ENCODE measurements at places on chromosomes 3 and 15.

DNA sequence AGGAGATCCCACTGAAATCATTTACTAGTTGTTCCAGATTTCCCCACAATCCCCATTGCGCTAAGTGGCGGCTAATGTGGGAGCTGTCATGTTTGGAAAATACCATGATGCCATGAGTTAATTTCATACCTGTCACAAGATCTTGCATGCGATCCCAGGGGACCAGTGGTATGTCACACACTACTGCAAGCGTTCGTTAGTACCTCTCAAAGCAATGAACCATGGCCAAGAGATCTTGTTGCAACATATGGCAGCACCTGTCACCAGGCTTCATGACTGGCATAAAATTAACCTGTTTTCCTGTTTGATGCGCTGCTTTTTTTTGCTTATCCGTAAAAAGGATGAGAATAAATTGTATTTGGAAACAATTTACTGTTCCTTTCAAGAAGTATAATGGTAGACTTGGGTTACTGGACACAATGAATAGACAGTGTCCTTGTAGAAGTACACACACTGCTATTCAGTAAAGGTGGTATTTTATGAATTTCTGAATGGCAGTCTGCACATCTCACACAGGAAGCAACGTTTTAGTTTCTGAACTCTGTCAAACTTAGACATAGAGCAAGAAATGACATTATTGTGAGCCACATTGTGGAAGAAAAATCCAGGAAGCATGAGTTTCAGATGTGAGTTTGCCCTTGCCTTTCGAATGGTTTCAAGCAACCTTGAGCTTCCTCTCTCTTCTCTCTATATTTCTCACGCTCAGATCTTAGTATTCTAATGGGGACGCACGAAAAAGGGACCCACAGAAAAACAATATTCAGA is 81.9 kb downstream of the CHL1 start:
- DNase-seq = no peak

DNA sequence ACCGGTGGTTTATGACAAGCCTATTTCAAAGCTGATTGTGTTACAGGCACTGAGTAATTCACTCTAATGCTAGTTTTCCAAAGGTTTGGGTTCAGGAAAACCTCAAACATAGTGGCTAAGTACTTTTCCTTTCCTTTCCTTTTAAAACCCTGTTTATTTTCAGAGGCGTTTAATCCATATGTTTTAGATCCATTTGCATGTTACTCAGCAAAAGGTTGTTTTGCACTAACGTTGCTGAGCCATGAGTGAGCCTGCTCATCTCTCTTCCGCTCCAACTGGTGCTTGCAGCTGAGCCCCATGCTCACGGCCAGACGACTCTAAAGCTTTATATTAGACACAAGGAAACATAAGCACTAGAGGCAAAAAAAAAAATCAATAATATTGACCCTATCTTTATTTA is 9.4 kb downstream of the CEMIP start:
- DNase-seq = peak; percentile 33

DNA sequence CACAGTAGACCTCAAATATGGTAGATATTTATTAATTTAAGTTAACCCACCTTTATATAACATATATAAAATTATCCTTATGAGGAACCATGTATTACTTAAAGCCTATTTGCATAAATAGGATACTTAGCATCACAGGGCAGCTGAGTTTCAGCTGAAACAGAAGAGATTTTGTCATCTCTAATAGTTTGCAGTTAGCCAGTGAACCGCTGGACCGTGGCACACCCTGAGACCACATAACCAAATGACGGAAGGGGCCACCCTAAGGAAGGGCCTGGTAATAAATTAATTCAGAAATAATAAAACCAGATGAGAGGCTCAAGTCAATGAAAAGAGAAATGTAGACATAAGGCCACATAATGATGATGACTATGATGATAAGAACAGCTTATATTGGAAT is 107.7 kb downstream of the MYO5A start:
- no peak for DNase-seq

GRCh38 chr3:4419386-4419785 is 47.7 kb downstream of the SUMF1 start:
- DNase-seq = no peak

DNA sequence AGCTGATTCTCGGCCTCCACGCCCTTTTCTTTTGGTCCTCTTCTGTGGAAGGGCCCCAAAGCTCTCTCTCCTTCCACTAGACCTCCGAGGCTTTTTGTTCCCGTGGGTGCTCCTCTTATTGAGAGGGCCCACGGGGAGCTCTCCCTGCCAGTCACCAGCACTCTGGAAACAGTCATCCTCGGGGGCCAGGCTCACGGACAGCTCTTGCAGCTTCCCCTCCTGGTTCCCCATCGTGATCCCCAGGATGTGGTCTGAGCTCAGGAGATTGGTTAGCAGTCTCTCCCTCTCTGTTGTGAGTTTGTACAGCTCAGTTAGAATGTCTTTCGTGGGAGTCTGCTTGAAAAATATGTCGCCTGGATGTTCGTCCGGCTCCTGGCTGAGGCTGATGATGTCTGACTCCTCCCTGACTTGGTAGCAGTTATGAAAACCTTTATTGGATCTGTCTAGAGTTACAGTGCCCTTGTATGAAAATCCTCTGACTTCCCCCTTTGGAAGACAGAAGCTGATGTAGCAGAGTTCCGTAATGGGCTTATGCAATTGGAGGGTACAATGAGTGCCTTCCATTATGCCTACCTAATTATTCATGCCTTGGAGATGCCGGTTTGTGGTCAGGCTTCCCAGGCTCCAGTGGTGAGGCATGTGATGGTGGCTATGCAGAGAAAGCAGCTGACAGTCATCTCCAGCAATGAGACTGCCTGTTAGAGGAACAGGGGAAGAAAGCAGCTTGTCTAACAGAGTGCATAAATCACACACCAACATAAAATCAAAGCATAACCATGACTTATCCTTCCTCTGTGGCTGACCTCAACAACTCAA is 40.0 kb downstream of the FMN1 start:
- peak; percentile 29 for DNase-seq

GRCh38 chr15:27485265-27485664 is 514.3 kb downstream of the GABRG3 start:
- no peak for DNase-seq

DNA sequence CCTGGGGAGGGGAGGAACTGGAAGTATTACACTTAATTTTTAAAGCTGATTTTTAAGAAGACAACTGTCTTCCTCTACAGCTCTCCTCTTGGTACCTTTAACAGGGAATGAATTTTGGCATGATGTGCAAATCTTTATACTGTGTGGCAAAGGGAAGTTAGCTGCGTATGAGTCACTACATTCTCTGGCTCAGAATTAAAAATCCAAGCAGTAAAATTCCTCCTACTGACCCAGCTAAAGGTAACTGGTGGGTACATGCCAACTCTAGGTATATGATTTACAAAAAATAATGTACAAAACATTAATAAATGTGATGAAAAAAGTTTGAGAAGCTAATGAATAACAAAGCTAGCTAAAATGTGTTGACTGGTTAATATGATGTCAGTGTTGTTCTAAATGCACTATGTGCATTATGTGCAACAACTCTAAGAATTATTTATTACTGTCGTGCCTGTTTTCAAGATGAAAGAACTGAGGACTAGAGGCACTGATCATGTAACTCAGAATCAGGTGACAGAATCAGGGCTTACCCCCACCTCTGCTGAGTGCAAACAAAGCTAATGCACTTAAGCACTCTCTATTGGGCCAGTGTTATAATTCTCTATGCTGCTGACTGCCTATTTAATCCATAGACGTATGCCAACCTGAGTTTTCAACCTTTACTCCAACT is 194.7 kb upstream of the CADPS start:
- DNase-seq = no peak

DNA sequence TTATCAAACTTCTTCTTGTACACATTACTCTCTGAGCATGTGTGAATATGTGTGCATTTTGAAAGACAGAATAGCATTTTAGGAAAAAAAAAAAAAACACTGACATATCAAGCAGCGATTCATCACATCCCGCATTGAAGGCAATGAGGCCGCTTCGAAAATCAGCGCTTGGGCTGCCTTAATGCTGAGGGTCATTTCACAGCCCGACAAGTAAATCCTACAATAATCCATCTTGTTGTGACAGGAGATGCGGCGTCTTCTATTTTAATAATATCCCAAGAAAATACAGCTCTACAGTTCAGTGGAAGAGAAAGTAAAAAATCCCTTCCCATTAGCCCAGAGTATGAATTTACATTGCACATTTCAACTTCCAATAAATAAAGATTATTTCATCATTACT is 389.2 kb upstream of the GRM7 start:
- DNase-seq = no peak

GRCh38 chr3:155312781-155313180 is 19.3 kb upstream of the STRIT1 start:
- DNase-seq = no peak

GRCh38 chr3:101850246-101851051 is 1.1 kb downstream of the NFKBIZ start:
- DNase-seq = peak; percentile 54

- DNase-seq = no peak
These were observed 21.0 kb downstream of the PTH1R start for GRCh38 chr3:46898321-46899150.

DNA sequence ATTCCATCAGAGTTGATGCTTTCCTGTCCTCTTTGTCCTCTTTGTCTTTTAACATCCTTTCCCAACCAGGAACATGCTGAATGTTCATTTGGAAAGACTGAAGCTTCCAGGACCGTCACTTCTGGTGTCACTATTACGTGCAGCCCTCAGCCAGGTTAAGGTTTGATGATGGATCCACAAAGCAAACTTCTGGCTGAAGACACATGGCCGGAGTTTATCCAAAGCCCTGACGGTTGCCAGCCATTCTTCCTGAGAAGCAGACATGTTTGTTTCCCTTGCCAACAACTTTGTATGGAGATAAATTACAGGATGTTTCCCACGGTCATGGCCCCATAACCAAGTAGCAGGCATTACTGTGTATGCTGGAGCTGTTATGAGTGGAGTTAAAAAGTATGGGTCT is 236.9 kb downstream of the THSD4 start:
- DNase-seq = no peak

GRCh38 chr15:100687582-100688141 is 85.3 kb downstream of the ASB7 start:
- DNase-seq = peak; percentile 81

- no peak for DNase-seq
These were observed 152.8 kb upstream of the BHLHE40 start for GRCh38 chr3:4826237-4827100.

DNA sequence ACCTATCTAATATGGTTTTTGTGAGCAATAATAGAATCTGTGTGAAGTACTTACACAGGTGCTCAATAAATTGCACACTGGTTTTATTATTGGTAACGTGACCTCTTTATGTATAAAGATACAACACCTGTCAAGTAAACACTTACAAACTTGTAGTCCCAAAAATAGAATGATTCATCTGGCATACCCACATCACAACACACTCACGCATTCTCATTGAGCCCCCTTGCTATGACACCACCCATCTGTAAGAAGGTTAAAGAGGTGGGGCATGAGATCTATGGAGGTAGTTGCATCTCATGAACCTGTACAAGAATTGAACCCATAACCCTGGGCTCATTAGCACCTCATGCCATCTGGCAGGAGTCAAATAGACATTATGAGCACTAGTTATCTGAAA is 134.9 kb upstream of the THBS1 start:
- DNase-seq = no peak

GRCh38 chr15:40569129-40569953 is at the start of gene RPUSD2:
TSS of gene RPUSD2 (plus strand) at chr15:40569299. CDS start at chr15:40569338, 39 bp downstream.
- DNase-seq = peak; percentile 70

GRCh38 chr3:124928333-124929202 is 6.0 kb downstream of the MUC13 start:
- peak; percentile 27 for DNase-seq

- DNase-seq = no peak
These were observed 548.3 kb downstream of the NLGN1 start for GRCh38 chr3:173945806-173946205.

DNA sequence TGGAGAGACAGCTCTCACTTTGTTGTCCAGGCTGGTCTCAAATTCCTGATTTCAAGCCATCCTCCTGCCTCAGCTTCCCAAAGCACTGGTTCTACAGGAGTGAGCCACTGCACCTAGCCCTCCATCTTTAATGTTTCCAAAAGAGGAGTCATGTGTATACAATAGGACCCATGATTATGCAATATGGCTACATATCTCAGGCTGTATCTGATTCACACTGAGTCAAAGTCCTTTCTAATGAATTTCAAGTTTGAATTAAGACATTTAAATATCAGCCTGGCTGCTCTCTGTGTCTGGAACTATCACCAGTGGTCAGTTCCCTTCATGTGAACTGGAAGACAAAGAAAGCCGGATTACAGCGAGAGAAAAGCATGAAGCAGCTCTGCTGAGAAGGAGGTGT is 90.5 kb downstream of the MINAR1 start:
- no peak for DNase-seq

DNA sequence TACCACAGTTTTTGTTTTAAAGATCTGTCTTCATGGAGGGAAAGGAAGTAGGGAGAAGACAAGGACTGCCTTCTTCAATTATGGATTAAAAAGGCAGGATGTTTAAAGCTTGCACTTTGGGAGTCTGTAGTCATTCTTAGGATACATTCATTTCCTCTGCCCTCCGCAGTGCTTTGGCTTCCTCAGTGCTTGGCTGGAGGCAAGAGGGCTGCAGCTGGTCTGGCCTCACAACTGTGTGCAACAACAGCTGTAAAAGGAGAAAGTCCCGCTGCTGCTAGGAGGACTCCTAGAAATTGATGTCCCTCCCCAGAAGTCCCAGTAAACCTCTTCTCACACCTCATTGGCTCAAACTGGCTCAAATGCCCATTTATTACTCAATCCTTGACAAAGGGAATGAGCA is 54.4 kb upstream of the PPP2R3A start:
- DNase-seq = no peak

DNA sequence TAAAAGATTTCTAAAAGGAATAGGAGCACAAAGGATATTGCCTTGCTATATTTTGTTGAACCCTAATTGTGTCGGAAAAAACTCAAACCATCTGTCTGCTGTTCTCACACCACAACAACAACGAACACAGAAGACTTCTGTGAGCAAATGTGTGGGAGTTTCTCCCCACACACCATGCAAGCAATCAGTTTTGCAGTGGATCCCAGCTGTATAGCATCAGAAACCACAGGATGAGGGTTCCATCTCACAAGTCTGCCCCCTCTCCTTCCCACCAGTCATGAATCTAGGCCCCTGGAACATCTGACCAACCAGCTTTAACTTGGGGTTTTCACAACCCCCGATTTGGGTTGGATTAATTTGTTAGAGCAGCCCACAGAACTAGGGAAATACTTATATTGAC is 91.3 kb upstream of the SLC4A7 start:
- no peak for DNase-seq

- no peak for DNase-seq
These were observed 22.9 kb upstream of the HHATL start for GRCh38 chr3:42725454-42725853.

DNA sequence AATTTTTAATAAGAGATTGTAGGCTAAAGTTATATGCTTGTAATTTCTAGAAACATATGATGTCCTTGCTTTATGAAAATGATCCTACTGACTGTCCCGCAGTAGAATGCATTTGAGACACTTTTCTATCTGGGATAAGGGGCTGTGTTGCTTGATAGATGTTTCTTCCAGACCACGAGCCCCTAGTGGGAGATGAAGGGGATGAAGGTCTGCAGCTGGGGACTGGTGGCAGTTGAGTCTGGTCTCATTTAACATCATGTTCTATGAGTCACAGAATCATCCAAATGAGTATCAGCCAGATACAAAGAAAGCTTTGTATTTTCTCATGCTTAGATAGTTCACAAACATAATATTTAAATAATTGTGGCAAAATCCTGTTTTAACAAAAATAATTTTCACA is 84.3 kb upstream of the PRTG start:
- DNase-seq = no peak

All from fibroblast of skin of left biceps (primary cell).